ENCODE measurements at places on chromosomes 2 and 18.

DNA sequence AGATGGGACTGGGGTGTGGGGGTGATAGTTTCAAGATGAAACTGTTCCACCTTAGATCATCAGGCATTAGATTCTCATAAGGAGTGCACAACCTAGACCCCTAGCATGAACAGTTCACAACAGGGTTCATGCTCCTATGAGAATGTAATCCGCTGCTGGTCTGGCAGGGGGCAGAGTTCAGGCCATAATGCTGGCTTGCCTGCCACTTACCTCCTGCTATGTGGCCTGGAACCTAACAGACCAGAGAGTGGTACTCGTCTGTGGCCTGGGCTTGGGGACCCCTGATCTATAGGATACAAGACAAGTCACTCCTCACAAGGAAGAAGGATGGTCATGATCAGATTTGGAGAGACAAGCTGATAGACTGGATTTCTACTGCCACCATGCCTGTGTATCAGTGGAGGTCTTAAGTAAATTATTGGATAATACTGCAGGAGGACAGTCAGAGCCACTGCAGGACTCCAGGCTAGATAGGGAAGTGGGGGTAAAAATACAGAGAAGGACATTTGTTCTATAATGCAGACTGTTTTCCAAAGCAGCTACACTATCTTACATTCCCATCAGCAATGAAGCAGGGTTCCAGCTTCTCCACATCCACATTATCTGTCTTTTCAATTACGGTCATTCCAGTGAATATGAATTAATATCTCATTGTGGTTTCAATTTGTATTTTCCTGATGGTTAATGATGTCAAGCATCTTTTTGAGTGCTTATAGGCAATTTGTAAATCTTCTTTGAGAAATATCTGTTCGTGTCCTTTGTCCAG, 28.8 kb upstream of the APOB start:
- no peak for DNase-seq

DNA sequence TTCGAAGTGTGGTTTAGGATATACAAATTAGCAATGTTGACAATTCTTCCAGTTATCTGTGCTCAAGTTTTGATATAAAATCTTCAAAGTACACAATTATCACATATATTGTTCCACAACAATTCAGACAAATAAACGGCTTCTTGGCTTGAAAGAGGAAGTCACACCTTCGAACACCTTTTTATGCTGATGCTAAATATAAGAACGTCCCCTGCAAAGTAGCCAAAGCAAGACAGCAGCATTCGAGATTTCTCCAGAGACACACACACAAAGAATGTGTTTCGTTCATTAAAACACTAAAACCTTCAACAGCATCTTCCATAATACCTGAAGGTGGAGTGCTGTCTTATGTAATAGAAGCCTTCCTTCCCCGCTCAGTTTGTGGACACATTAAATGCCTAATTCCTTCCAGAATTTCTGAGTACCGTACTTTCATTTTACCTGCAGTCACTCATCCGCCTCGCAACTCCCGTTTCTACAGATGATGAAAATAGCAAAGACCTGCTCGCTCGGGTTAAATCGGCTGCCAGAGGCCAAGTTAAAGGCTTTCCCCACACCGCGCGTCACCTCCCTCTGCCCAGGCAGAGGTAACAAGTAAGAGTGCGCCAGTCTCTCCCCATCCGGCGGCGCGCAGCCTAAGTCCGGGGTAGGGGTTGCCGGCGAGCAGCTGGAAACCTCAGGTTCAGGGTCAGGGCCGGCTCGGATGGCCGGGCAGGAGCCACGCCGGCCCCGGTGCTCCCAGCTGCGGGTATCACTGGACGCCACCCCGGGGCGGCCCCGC, 847 bp downstream of the SERPINE2 start:
- peak; percentile 49 for DNase-seq

- no peak for DNase-seq
Observed at GRCh38 chr2:153532140-153532539, 53.6 kb upstream of the RPRM start.

- DNase-seq: no peak
Observed at GRCh38 chr2:100903534-100904258, 83.8 kb downstream of the NPAS2 start.

DNA sequence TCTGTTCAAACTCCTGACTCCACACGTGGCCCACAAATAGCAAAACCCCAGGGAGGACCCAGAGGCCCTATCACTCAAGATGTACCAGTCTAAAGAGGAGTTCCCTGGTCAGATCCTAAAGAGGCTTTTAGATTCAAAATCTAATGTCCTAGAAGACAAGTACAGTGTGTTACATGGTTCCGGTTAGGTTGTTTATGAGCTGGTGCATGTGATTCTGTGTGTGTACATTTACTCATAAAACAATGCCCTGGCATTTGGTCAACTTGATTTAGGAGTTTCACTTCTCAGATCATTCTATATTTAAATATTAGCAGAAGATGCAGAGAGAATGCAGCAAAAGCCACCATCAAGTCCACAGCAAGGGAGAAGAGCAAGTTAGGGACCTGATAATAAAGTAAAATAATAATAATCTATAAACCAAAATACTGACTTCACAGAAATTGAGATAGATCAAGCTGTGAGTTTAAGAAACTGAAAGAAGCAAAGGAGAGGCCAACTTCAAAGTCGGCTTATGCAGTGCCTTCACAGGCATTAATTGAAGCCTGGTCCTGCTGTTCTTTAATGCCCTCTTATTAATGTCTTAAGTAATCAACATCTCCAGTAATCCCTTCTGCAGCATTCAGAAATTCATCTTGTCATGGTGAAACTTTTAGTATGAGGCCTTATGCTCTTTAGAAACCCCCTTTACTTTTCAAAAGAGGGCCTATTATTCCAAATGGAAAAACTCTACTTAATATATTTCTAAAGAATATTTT, 4.2 kb upstream of the AP1S3 start:
- DNase-seq: no peak

DNA sequence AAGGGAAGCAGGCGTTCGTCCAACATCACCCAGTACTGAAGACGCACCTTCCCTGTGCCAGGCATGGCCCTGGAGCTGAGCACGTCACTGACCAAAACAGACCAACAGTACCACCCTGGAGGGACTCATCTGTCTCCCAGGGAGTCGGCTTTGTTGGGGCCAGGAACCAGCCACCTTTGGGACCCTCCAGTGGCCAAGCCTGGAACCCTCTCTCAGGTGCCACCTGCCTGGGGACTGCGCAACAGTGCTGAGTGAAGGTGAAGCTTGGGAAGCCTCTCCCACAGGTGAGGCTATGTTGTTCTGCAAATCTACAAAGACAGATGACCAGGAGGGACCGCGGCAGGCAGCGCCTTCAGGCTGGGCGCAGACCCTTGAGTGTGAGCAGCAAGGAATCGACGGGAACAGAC, 91.4 kb upstream of the OTOS start:
- no peak for DNase-seq

DNA sequence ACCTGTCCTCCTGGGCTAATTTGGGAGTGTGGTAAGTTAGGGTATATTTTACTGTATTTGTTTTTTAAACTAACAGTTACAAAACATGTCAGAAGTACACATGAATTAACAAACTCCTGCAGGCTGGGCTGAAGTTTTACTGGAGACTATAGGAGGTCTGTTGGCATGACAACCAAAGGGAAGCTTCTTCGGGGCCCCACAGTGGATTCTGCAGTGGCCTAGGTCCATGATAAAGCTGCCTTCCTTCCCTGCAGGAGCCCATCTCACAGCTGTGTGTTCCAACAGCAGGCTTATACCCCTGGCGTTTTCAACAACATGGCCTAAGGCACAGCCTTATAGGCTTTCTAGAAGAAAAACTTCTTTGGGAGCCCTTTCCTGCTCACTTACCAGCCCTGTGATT, 128.0 kb upstream of the SETBP1 start:
- no peak for DNase-seq
